ENCODE measurements at places on chromosomes 1 and 21.
A peak's percentile ranks its signal among the peaks of the same experiment; 100 is the strongest.

GRCh38 chr1:26395754-26396153 is 14.9 kb upstream of the LIN28A start:
- DNase-seq: no peak

DNA sequence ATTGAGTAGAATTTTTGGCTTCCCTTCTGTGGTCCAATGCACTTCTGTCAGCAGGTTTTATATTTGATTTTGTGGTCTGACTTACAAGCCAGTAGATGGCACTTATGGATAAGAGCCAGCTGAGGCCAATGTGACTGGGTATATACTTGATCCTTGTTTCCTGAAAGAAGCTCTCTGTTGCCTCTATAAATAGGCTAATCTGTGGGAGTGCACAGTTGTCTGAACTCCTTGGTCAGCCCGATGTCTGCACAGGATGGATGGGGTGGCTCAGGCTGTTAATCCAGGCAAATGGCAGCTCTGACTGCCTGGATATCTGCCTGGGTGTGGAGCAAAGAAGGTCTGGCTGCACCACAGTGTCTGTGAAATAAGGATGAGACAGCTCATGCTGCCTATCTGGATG is 1183.7 kb upstream of the PRMT6 start:
- DNase-seq: no peak

DNA sequence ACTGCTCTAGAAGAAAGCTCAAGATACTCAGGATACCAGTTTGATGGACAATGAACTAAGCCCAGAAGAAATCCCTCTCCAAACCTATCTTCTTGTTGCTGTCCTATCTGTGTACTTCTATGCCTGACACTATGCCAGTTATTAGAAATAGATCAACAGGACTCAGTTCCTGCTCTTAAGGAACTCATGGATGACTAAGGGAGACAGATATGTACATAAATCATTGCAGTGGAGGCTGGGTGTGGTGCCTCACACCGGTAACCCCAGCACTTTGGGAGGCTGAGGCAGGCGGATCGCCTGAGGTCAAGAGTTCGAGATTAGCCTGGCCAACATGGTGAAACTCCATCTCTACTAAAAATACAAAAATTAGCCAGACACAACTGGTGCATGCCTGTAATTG is 42.4 kb upstream of the AK4 start:
- no peak for DNase-seq

DNA sequence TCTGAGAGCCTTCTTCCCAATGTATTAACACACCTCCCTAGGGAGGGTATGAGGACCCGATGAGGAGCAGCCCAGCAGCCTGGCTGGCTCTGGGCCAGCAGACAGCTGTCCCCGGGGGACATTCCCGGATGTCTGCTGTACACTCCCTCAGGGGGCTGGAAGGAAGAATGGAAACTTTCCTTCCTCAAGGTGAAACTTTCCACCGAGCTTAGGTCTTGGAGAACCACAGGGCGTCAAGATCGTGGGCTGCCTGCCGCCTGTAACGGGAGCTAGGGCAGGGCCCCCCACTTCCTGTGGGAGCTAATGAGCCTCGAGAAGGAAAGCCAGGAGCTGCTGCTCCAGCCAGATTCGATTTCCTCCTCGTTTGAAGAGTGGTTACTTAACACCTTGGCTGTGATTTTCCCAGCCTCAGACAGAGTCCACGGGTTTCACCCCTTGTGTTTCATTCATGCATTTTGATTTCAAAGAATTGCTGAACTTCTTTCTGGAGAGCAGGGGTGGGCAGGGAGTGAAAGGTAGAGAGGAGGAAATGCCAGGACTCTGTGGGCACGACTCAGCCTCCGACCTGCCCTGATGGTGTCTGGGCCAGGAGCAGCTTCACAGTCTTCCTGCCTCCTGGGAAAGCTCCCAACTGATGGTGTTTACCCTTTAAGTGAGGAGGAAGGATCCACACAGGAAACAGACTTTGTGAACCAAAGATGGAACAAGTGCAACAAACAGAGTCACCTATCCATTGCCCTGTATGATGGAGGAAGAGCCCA is 29.7 kb downstream of the UBE2T start:
- no peak for DNase-seq

GRCh38 chr1:108686614-108687313 is 5.3 kb upstream of the PRPF38B start:
- no peak for DNase-seq

- no peak for DNase-seq
Observed at GRCh38 chr1:207463571-207463970, 9.4 kb downstream of the CR2 start.

DNA sequence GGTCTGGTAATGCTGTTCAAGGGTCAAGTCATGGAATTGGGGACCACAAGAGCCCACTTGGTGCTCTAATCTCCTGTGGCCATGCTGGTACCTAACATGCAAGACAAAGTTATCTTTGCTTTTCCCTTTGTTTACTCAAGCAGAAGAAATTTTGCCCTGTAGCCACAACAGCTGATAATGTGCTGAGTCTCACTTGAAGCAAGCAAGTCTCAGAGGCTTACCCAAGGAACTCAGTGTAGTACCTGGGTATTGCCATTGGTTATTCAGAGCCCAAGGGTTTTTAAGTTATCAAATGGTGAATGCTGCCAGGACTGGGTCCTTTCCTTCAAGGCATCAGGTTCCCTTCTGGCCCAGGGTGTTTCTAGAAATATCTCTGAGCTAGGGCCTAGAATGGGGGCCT is 198.9 kb upstream of the RNPC3 start:
- no peak for DNase-seq

- peak; percentile 96 for DNase-seq
Observed at GRCh38 chr1:154970631-154971340, at the start of gene SHC1. SHC1 (minus strand) TSS chr1:154970747; CDS start chr1:154970526, 221 bp downstream.

GRCh38 chr1:179815641-179816040 is 62.0 kb downstream of the TOR1AIP2 start:
- DNase-seq: no peak

GRCh38 chr1:54997711-54997986 is 1.1 kb upstream of the BSND start:
- no peak for DNase-seq

GRCh38 chr1:53278298-53278725 is 40.0 kb upstream of the MAGOH start:
- peak; percentile 40 for DNase-seq

DNA sequence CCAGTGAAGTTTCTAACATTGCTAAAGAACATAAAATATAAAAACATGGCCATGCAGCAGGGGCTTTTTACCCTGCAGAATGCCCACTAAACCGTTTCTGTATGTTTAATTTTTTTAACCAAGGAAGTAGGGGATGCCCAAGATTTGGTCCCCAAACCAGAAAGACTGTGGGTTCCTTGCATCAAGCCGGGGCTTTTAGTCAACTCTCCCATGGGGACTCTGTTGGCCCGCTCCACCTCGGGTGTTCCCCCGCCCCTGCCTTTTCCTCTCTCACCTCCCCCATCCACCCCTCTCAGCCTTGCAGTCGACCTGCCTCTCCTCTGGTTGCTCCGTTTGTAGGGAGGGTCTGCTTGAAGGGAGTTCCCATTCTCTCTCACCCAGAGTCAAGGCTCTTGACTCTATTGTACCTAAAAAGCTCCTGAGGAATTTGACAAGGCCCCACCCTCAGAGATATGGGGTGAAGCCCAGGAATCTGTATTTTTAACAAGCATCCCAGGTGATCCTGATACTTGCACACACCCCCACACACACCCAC is 117.5 kb downstream of the TOMM20 start:
- no peak for DNase-seq

- no peak for DNase-seq
Observed at GRCh38 chr1:89670163-89670562, 37.2 kb downstream of the LRRC8C start.

DNA sequence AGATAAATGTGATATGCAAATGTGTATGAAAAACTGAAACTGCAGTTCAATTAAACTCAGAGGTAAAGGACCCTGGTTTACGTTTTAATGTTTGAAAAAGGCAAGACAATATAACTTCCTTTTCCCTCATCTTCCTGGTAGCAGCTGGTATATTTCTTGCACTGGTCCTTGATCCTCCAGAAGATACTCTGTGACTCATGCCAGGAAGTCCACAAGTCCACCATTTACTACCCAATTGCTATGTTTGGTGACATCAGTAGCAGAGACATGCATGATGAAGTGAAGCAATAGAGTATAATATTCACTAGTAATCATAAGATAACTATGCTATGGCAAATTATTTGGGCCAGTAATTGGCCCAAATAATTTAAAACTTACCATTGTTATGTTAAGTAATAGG is 774.5 kb upstream of the NEGR1 start:
- DNase-seq: no peak

- DNase-seq: peak; percentile 94
Observed at GRCh38 chr1:183097438-183098051, 74.3 kb downstream of the LAMC1 start.

DNA sequence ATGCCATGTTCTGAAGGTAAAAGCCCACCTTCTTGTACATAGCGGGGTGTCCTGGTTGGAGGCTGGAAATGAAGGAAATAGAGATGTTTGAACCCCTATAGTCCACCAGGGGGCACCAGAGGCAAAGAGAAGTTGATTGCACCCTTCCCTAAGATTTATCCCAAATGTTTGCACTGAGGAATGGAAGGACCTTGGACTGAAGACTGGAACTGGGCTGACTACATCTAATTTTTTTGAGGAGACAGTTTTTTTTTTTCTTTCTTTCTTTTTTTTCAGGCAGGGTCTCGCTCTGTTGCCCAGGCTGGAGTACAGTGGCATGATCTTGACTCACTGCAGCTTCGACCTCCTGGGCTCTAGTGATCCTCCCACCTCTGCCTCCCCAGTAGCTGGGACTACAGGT is 55.3 kb upstream of the EIF4G3 start:
- peak; percentile 70 for DNase-seq

DNA sequence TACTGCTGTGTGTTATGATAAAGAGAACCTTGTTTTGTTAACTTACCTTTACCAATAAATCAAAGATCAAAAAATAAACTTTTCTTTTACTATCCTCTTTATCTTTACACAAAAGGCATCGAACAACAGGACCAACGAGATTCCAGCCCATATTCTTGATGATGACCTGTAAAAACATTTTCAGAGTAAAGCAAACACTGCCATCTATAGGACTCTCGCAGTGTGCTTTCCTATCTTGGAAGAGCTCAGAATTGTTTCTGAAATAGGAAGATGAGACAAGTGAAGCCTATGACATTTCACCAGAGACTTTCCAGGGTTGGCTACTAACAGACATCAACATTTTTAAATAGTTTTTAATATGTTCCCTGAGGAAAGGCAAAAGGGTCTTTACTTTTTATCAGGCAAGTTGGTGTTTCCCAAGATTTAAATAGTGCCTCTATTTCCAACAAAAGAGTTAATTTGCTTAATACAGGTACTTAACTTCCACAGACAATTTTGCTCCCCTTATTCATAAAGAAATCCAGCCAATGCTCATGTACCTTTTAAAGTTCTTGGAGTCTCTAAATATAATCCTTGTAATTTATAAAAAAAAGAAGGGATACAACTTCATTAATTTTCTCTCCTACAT is 7.3 kb downstream of the GLMN start:
- DNase-seq: peak; percentile 73

DNA sequence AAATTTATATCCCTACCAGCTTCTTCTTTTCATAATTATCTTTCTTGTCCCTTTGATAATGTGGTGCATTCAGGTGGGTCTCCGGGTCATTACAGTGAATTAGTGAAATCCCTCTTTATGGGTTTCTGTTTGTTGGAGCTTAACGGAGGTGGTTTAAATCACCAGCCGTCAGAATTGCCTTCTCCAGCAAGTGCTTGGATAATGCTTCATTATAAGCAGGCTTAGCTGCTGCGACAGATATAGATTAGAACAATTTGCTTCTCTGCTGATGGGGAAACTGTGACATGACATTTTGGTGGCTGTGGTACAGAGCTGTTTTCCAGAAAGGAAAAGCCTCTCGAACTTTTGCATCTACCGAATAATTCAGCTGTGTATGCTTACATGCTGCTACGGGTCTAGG is 56.9 kb downstream of the KAZN start:
- no peak for DNase-seq

DNA sequence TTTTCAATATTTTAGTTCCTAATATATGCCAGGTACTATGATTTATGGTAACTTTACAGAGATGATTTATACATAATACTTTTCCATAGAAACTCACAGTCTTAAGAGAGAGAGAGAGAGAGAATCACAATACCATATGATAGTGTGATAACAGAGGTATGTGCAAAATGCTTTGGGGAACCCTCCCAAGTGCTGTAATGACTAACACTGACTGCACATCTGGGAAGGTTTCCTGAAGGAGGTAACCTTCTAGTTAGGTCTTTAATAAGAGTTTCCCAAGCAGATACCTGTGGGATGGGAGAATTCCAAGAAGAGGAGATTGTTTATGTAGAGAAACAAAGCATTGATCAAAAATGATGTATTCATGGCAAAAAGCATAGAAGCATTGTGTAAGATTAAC is 34.6 kb upstream of the PIGC start:
- no peak for DNase-seq

DNA sequence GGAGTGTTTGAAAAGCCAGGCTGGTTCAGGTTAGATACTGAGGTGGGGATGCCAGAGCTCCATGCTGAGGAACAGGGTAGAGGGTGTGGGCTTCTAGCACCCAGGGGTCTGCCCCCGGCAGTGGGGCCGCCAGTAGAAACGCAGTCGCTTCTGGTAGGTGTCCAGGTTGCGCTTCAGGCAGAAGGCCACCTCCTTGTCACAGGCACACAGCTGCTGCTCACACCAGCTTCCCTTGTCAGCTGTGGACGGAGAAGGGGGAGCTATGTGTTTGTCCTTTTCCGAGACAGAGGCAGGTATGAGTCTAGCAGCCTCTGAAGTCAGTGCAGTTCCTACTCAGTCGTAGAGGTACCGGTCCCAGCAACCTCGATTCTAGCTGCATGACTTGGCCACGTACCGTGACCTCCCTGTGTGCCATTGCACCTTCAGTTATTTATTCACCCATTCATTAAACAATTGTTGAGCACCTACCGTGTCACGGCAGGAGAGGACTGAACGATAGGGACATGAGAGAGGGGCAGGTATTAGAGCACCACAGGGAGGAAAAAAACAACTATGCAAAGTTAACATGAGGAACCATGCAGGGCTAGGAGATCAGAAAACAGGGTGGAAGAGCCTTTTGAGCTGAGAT is 5.2 kb downstream of the PLA2G2D start:
- DNase-seq: no peak

GRCh38 chr1:183804916-183805841 is at the start of gene RGL1:
RGL1 (plus strand) TSS chr1:183805120; CDS start chr1:183805298, 178 bp downstream.
- peak; percentile 92 for DNase-seq

GRCh38 chr1:156162430-156163037 is 9.1 kb downstream of the SEMA4A start:
- DNase-seq: peak; percentile 24

DNA sequence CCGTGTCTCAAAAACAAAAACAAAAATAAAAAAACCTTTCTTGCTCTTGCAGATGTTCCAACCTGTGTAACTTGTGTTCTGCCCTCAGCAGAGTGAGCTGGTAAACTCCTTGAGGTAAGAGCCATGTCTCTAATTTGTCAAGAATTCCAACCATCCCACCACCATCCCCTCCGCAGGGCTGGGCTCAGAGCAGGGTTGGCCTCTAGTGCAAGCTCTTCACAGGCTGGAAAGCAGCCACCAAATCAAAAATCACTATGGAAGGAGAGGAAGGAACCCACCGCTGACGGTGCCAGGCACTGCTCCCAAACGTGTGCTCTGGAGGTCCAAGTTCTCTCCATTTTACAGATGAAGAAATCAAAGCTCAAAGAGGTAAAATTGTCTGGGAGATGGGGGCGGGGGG is 9.4 kb downstream of the PLEKHA6 start:
- no peak for DNase-seq
